Endodermal cell (in vitro differentiated cells): ENCODE measurements at places on chromosomes 7 and 10.
A peak's percentile ranks its signal among the peaks of the same experiment; 100 is the strongest.

DNA sequence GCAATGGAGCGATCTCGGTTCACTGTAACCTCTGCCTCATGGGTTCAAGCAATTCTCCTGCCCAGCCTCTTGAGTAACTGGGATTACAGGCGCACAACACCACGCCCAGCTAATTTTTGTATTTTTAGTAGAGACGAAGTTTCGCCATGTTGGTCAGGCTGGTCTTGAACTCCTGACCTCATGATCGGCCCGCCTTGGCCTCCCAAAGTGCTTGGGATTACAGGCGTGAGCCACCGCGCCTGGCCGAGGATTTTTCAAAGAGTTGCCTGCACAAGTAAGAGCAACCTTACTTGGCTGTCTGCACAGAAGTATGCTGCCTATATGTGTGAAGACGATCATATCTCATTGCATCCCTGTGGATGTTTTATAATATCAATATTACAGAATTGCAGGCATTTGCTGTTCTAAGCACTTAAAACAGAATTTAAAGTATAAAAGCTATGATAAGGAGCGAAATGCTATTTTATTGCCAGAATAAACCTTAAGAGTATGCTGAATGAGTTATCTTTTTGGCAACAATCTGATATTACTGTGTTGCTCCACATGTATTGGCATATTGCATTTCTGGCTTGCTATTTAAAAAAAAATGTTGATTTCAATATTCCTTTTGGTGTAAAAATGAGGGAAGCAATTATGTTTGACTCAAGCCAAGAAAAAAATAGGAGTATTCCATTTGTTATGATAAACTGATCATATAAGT is 379.4 kb upstream of the SEMA3D start:
- no peak for DNase-seq

DNA sequence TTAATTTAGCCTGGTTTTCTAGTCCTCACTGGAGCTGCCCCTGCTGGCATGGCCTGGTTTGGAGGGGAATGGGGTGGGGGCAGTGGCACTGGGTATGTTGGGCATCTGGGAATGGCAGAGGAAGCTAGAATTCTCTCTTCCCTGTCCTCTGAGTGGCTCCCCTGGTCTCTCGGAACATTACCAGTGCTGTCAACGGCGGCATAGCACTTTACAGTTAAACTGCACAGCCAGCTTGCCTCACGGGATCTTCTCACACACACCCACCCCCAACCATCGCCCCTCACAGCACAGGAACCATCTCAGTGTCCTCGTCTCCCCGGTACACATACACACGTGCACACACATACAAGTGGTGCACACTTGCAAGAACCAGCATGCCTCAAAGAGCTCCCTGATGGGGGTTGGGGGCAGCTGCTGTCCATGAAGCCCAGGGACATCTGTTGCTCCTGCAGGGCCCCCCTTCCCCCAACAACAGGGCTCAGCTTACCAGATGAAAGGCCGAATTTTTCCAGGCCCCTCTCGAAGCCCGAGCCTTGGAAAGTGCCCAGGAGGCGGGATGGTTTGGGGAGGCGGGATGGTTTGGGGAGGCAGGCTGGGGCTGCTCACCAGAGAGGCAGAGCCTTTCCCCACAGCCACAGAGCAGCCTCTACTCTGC is 41.0 kb downstream of the TSPAN15 start:
- DNase-seq, result no peak

- peak; percentile 47 for DNase-seq
These were observed 68.9 kb upstream of the LEP start for GRCh38 chr7:128172151-128172550.

GRCh38 chr7:3860932-3861331 is 559.9 kb downstream of the SDK1 start:
- no peak for DNase-seq

- no peak for DNase-seq
These were observed 122.5 kb downstream of the KIAA1217 start for GRCh38 chr10:24331457-24331856.

DNA sequence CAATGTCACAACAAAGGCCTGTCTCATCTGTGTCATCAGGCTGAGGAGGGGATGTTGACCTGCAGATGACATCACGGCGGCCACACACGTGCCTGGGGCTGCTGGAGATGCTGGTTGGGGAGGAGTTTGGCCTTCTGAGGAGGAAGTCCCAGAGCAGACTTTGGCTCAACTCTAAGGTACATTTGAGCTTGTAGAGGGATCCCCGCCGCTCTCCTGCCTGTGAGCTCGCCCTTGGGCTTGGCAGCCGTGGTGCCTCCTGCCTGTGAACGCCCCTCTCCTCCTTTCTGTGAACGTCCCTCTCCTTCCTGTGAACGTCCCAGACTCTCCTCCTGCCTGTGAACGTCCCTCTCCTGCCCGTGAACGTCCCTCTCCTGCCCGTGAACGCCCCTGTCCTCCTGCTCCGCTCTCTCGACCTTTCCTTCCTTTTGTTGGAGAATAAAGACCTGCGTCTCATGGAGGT is 176.4 kb downstream of the DNAJB6 start:
- peak; percentile 50 for DNase-seq

DNA sequence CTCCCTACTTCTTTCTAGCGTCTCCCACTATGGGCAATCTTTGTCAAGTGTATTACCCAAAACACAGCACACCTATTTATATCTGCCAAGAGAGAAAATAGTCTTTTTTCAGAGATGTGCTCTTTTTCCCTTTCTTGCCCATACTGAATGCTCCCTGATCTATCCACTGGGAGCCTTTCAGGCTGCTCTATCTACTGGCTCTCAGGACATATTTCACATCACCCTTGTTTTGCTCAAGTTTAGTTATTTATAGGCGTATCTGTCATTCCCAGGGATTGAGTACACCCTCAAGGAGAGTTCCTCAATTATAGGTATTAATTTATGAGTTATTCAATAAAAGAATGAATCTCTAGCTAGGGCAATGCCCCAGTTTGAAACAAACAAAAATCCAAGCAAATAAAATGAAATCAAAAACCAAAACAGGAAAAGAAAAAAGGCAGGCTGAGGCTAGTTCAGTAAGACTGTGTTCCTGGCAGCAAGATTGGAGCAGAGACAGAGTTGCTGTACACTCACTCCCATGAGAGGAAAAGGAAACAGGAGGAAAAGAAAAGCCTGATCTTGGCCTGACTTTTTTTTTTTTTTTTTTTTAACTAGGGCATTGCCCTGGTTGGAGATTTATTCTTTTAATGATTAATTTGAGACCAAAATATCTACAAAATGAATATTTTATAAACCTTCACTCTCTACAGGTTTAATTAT is 665.9 kb upstream of the PCDH15 start:
- no peak for DNase-seq

- peak; percentile 57 for DNase-seq
These were observed 2.1 kb downstream of the EPHB4 start for GRCh38 chr7:100825215-100825671.

GRCh38 chr7:103887853-103888602 is 101.4 kb downstream of the RELN start:
- no peak for DNase-seq

- no peak for DNase-seq
These were observed 635.0 kb downstream of the REEP3 start for GRCh38 chr10:64156166-64156565.

GRCh38 chr10:124081547-124082140 is 11.8 kb downstream of the CHST15 start:
- DNase-seq, result no peak

DNA sequence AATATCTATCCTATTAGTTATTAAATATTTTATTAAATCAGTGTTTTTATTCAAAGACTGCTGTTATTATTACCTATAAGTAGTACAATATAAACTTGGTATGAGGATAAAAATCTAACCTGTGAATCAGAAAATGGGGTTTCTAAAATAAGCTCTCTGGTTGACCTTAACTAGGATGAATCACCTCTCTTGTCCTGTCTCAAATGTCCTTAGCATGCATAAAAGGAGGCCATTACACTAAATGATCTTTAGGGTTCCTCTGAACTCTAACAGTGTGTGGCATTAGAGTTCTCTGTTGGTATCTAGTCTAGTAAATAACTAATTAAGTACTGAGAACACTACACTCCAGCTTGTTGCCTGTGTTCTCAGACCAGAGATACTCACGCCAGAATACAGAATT is 143.1 kb upstream of the LRRTM3 start:
- no peak for DNase-seq

- no peak for DNase-seq
These were observed 68.3 kb downstream of the PRKAG2 start for GRCh38 chr7:151808400-151809145.

GRCh38 chr10:13859979-13860654 is 273.4 kb downstream of the PRPF18 start:
- DNase-seq, result no peak

GRCh38 chr10:27558612-27559020 is 54.5 kb downstream of the RAB18 start:
- DNase-seq, result peak; percentile 83

DNA sequence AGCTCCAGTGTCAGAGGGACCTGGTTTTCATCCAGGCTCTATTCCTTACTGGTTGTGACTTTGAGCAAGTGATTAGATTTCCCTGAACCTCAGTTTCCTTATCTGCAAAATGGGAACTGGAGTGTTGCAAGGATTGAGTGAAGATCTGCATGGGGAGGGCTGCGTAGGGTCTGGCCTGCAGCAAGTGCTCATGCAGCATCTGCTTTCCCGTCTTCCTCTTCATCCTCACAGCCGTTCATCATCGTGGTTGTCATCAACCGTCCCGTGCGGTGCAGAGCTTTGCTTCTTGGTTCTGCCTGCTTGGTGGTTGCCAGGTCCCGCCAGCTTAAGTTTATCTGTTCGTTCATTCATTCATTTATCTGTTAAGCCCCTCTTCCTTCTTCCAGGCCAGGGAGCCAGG is 135.0 kb downstream of the GRK5 start:
- no peak for DNase-seq

GRCh38 chr7:51316666-51317581 is at the start of gene COBL:
Gene COBL (minus strand): TSS chr7:51316809. CDS start chr7:51316633, 176 bp downstream.
- DNase-seq, result peak; percentile 89
